ENCODE measurements at places on chromosomes 11 and 22.

GRCh38 chr22:28021116-28021997 is 102.3 kb upstream of the PITPNB start:
- DNase-seq, result no peak

DNA sequence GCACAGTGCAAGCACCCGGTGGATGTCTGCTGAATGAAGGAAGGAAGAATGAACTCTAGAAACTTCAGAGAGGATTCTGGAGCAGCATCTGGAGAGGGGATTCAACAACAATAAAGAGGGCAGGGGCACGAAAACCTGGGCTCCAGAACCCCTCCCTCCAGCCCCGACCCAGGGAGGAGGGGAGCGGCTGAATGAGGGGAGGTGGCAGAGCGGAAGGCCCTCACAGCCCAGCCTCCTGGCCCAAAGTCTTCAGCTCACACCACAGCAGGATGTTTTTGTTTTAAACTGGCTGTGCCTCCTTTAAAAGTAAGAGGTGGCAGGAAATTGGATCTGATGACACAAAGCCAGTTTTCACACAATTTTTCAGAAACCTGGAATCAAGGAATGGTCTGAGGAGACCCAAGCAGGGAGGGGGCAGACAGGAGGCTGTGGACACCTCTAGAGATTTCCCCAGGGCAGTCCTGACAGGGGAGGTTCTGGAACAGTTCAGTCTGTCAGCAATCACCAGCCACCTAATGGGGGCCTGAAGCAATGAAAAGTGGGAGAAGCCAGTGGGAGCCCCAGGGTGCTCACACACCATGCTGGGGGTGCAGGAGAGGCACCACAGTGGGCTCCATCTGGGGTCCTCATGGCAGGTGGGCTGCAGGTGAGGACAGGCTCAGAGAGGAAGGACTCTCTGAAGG is 44.4 kb upstream of the TCF20 start:
- peak; percentile 45 for DNase-seq

DNA sequence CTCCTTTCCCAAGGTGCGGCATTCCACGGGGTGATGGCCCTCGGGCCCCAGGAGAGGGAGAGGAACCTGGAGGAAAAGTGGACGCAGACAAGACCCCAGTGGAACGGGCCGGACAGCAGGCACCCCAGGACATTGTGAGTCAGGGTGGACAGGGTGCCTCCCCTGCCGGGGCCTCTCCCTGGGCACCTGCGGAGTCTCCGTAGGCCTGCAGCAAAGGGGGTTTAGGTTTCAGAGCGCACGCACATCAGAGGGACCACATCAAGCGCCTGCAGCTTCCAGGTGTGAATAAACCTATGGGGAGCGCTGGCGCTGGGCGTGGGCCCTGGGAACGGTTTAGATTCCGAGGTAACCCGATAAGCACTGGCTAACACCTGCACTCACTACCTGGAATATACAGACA is 22.7 kb upstream of the FGF19 start:
- no peak for DNase-seq

DNA sequence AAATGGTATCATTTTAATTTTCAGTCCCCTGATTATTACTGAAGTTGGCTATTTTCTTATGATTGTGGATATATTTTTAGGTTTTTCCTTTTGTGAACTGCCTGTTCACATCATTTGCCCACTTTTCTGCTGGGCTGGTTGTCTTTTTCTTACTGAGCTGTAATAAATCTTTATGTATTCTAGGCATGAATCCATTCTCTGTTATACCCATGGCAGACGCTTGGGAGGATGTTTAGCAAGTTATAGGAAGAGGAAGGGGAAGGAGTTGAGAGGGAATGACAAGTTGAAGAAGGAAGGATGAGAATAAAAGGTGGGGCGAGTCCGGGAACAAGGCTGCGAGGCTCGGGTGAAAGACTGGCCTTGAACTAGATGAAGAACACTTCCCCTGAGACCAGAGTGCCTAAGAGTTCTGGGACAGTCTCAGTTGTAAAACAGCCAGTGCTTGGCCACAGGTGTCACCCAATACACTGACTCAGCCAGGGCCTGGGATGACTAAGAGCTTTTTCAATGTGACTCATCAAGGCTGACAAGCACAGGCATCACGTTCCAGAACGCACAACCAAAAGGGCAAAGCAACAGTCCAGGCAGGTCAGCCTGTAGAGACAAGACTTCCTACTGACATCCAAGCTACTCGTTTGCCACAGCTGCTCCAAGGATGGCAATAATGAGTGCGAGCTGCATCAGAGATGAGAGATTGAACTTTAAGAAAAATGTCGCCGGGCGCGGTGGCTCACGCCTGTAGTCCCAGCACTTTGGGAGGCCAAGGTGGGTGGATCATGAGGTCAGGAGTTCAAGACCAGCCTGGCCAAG is 35.2 kb downstream of the LRFN4 start:
- DNase-seq, result peak; percentile 17

Measured in CD4-positive, alpha-beta T cell treated with Interleukin-6 for 4 hours (primary cell).